Spleen (tissue), 13 donors: ENCODE measurements at places on chromosomes 3 and 15. TPM values are rescaled to one million over a fixed set of nuclear protein-coding genes. Genes with fewer than 3 reads are reported as not detected.

The GNL3 gene
- 60.1 TPM for total RNA-seq

The SLC22A13 gene
- total RNA-seq = 0.51 TPM

The LRRC3B gene
- not detected for total RNA-seq

The NEIL1 gene
- total RNA-seq = 37.8 TPM

DNA sequence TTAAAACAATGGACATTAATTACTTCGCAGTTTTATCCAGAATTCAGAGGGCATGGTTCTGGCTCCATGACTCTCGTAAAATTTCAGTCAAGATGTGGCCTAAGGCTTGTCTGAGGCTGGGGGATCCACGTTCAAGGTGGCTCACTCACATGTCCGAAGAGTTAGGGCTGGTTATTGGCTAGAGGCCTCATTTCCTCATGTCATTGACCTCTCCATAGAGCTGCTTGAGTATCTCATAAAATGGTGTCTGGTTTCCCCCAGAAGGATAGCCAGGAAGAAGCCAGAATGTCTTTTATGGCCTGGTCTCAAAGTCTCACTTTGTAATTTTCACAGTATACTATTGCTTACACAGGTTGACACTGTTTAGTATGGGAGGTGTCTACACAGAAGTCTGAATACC is 67.3 kb upstream of the DCBLD2 start:
- DNase-seq = no peak

- peak; percentile 78 for DNase-seq
These were observed 86.5 kb upstream of the FOXB1 start for GRCh38 chr15:59917504-59918157.

DNA sequence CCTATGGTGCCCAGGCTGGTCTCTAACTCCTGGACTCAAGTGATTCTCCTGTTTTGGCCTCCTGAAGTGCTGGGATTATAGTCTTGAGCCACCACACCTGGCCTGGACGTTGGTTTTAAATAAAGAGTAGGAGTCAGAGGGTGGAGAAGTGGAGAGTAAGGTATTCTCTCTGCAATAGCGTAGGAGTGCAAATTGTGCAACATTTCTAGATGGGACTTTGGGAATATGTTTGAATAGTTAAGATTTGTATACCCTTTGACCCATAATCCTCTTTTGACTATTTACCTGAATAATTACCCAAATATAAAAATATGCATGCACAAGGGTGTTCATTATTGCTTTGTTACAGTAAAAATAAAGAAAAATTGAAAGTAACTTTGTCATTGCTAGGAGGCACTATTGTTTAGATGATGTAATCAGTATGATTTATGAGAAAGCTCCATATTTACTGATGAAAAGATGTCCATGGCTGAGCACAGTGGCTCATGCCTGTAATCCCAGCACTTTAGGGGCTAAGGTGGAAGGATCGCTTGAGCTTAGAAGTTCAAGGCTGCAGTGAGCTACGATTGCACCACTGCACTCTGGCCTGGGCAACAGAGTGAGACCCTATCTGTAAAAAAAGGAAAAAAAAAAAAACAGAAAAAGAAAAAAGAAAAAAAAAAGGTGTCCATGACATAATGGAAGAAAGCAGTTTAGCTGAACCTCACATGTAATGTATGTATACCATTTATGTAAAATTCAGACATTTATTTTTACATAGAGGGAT is 15.1 kb upstream of the XYLB start:
- DNase-seq = no peak

DNA sequence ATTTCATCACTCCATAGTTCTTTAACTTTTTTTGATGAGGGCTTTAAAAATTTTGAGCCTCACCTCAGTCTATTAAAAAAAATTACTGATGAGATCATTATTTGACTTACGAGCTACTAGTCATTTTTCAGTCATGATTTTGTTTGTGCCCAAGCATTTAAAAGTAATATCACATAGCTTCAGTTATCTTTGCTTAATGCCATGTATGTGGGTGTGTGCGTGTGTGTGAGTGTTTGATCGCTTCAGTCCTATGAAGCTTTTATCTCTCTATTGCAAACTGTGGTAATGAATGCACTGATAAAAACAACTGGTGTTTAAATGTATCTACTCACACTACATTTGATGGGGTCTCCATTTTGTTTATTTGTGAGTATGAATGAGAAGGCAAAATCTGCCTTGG is 49.8 kb downstream of the RSRC1 start:
- DNase-seq = no peak

- peak; percentile 82 for DNase-seq
These were observed 10.9 kb downstream of the DISP2 start for GRCh38 chr15:40368719-40369473.
